Common myeloid progenitor, CD34-positive (primary cell): ENCODE measurements at places on chromosomes 13 and 19.

- DNase-seq: no peak
Measured at GRCh38 chr13:37594550-37594949, 4.0 kb downstream of the POSTN start.

- DNase-seq: peak; percentile 81
Measured at GRCh38 chr19:18589380-18590272, 1.0 kb downstream of the REX1BD start.

GRCh38 chr13:111328574-111329410 lies 8.3 kb downstream of the TEX29 start:
- DNase-seq: no peak

GRCh38 chr19:13122275-13122878 lies 4.3 kb downstream of the NACC1 start:
- DNase-seq: no peak

- DNase-seq: peak; percentile 96
Measured at GRCh38 chr19:55253842-55254624, 4.8 kb downstream of the PPP6R1 start.
